ENCODE measurements at places on chromosomes 7 and 10.

- no peak for DNase-seq
These were observed 352.1 kb downstream of the FRMD4A start for GRCh38 chr10:13978533-13979115.

GRCh38 chr10:110399106-110399964, 94.6 kb upstream of the SMNDC1 start:
- no peak for DNase-seq

DNA sequence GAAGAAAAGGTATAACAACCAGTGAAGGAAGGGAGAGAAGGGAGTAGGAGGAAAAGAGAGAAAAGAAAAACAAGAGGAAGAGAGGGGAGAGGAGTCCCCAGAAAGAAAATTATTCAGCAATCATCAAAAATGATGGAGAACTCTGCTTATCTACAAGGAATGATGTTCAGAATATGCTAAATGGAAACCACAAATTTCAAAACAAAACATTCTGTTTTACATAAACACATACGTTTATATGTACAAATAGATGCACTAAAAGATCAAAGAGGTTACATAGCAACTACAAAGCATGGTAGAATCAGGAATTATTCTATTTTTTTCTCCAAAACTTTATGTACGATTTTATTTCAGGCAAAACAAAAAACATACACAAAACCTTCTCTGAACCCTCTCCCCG, 91.9 kb downstream of the FAM13C start:
- DNase-seq: no peak

DNA sequence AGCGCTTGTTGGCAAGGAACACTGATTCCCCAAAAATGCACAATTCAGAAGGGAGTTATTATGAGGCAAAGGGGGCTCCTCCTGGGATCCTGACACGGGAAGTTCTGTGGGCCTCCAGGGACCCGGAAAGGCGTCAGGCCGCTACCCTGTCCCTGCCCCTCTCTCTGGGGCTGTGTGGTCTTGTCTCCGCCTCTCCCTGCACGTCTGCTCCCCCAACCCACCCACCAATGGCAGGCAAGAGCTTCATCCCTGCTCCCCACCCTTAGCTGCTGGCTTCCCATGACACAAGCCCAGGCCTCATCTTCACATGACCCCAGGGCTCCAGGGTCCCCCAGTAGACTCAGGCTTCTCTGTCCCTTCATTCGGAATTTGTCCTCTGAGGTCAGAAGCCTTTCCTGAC, 31.0 kb upstream of the ADRB1 start:
- DNase-seq: no peak

DNA sequence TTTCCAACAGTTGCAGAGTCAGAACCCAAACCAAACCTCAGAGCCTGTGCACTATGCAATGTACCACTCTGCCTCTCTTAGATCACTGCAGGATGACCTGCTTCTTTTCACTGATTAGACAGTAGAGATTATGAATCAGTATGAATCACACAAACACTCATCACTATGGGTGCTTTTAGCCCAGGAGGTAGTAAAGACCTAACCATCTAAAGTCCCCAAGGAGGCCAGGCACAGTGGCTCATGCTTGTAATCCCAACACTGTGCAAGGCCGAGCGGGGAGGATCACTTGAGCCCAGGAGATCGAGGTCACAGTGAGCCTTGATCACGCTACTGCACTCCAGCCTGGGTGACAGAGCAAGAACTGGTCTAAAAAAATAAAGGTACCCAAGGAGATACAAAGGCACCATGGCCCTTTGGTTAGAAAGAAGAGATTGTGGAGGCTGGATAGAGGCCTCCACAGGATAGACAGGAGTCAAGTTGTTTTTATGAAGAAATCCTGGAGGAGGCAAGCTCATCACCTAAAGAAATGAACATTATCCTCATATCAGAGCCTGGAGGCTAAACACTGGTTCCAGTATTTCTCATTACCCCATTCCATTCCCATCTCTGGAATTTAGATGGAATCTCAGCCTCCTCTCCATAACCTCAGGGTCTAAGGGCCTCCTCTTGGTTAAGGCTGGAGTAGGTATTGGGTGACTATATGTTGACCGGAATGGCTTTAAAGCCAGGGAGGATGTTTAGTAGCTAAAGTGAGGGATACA, 12.9 kb downstream of the SEC31B start:
- DNase-seq: no peak

GRCh38 chr7:2076649-2077064, 156.1 kb downstream of the MAD1L1 start:
- no peak for DNase-seq

GRCh38 chr10:78588194-78588811, 480.5 kb upstream of the ZMIZ1 start:
- DNase-seq: no peak

- DNase-seq: no peak
These were observed 18.6 kb downstream of the NRP1 start for GRCh38 chr10:33315891-33316290.

GRCh38 chr10:77114181-77114821, 523.3 kb downstream of the KCNMA1 start:
- no peak for DNase-seq

DNA sequence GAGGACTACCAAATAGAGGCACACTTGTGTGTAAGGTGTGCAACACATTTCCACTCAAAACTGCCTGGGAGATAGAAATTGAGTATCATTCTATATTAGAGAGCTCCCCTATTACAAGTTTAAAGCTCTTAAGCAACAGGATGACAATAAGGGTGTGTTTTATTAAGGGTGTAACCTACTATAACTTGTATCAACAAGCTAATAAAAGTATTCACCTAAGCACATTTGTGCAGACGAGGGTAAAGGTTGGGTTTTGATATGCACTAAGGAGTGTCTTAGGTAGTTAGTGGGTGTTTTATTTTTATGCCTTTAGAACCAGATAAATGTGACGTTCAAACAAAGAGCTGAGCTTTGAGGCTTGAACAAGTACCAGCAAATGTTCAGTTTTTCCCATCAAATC, 2.8 kb upstream of the FAM53B start:
- DNase-seq: no peak

DNA sequence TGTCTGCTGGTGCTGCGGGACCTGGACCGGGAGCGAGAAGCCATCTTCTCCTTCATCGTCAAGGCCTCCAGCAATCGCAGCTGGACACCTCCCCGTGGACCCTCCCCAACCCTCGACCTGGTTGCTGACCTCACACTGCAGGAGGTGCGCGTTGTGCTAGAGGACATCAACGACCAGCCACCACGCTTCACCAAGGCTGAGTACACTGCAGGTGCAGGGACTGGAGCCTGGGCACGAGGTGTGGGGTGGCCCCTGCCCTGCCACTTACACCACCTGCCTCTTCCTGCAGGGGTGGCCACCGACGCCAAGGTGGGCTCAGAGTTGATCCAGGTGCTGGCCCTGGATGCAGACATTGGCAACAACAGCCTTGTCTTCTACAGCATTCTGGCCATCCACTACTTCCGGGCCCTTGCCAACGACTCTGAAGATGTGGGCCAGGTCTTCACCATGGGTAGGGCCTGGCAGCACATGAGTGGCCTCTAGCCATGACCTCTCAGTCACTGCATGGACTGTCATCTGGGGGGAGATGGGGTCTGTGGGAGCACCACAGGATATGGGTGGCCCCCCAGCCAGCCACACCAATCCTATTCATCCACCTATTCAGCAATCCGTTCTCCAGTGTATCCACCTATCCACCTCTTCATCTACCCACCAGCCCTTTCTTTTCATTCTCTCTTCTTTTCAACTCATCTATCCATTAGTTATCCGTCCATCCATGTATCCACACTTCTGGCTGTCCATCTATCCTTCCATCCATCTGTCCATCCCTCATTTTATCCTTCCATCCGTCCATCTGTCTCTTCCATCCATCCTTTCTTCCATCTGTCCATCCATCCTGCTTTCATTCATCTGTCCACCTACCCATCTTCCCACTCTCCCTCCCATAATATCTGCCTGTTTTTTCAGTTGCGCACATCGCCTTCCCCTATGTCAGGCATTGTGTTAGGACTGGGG, 34.5 kb upstream of the VSIR start:
- DNase-seq: no peak

DNA sequence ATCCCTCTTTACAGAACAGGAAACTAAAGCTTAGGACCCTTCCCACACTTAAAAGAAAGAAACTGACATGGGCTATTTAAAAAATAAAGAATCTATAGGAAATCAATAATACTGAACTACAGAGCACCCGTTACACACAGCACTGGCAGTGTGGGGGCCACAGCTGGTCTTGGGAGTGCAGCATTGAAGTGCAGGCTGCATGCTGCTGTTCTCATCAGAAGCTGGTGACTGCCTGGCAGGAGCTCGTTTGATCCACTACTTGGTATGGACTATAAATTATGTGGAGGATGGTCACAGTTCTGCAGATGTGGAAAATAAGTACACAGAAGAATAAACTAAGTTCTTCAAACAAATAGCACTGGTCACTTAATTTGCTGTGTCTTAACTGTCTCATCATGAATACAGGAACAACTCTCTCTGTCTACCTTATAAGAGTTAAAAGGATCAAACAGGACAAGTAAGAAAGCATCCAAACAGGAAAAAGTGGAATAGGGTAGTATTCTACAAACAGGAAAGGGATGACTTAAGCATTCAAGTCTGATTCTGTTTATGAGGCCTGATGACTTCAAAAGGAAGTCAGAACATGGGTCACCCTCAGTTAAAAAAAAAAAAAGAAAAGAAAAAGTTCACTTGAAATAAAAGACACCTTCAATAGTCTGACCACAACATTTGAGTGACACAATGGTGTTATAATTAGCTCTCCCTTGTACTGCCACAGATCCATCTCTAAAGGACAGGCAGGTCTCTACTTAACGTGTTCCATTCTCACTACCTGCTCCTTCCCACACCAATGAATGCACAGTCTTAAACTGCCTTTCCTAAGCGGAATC, 21.0 kb downstream of the DOCK4 start:
- DNase-seq: no peak

- no peak for DNase-seq
These were observed 6.7 kb downstream of the CALN1 start for GRCh38 chr7:72405418-72405817.

DNA sequence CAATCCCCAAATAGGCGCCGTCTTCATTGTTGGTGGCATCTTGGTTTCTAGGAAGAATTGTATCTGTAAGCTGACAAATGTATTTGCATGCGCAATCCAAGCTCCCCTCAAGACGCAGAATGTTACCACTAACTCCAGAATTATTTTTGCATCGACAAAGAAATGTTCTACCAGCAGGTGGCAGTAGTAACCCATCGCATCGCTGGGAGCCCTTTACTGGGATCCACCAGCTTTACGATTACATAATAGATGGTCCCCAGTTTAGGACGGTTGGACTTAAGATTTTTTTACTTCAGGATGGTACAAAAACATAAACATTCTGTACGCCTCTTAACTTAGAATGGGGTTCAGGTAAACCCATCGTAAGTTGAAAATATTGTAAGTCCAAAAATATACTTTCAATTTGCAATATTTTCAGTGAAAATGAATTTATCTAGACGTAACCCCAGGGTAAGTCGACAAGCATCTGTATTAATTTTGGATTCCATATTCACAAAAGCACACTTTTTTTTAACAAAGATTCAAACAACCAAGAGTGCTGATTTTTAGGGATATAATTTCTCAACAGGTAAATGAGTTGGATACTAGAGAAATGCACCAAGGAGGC, 114.0 kb upstream of the COBL start:
- peak; percentile 5 for DNase-seq

DNA sequence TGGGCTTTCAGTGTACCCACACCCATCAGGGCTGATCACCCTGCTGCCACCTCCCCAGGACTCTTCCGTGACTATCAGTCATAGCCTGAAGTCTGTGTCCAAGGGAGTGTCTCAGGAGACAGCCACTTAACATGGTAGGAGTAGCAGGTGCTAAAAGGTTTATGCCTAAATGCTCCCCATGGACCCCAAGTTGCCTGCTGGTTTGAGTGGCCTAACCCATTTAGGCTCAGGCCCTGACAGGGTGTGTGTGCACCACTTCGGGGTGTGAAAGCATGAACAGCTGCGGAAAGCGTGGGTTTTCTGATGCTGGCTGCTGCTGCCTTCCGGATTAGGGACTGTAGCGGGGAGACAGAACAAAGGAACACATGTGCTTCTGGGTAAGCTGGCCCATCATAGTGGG, 93.2 kb upstream of the SAMD8 start:
- DNase-seq: peak; percentile 20

GRCh38 chr7:8444468-8444769, 11.0 kb downstream of the NXPH1 start:
- no peak for DNase-seq

DNA sequence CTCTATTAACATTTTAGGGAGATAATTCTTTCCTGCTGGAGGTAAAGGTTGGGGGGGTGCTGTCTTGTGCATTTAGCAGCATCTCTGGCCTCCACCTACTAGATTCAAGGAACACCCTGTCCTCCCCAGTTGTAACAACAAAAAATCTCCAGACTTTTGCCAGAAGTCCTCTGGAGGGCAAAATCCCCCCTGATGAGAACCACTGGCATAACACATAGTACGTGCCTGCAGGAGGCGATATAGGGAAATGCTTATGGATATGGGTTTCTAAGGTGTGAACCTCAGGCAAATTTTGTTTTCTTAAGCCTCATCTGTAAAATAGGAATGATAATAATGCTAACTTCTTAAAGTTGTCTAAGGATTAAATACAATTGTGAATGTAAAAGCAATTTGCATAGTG, 2.9 kb upstream of the OSBPL3 start:
- DNase-seq: no peak

- no peak for DNase-seq
These were observed 716 bp downstream of the OGA start for GRCh38 chr10:101817337-101818118.

GRCh38 chr7:105587909-105588635, 6.8 kb upstream of the EFCAB10 start:
- DNase-seq: no peak

- DNase-seq: no peak
These were observed 2.7 kb downstream of the SP4 start for GRCh38 chr7:21430575-21430954.

- DNase-seq: no peak
These were observed 55.1 kb downstream of the SLK start for GRCh38 chr10:104022026-104022425.

- DNase-seq: no peak
These were observed 84.1 kb upstream of the DLX6 start for GRCh38 chr7:96921231-96921630.

GRCh38 chr7:158282461-158283001, 305.1 kb downstream of the PTPRN2 start:
- no peak for DNase-seq

DNA sequence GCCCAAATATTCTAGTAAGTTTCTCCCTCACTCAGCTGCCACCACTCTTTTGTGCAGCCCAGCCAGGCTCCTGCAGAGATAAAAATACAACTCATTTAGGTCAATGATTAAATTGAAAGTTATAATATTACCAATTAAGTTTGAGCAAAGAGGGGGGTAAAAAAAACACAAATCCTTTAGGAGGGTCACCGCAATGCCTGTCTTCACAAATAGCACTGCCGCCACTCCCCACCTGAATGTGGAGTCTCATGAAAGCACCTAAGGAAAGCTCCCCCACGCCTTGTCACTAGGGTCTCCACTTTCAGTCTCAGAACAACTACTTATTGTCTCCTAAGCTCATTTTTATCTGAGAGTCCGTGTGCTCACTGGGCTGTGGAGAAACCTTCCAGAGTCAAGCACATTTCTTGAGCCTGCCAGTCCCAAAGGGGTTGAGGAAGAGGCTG, 148.7 kb downstream of the FGFR2 start:
- DNase-seq: no peak

GRCh38 chr10:11010582-11010981, 7.1 kb upstream of the CELF2 start:
- no peak for DNase-seq

GRCh38 chr10:3961082-3961481, 176.1 kb upstream of the KLF6 start:
- DNase-seq: no peak

GRCh38 chr10:86734207-86734988, 22.0 kb upstream of the BMPR1A start:
- DNase-seq: no peak

Measured in activated CD4-positive, alpha-beta T cell treated with anti-CD3 and anti-CD28 coated beads for 4 hours (primary cell).